ENCODE measurements at places on chromosomes 1 and 21. TPM values are rescaled to one million over a fixed set of nuclear protein-coding genes. Genes with fewer than 3 reads are reported as not detected.

DNA sequence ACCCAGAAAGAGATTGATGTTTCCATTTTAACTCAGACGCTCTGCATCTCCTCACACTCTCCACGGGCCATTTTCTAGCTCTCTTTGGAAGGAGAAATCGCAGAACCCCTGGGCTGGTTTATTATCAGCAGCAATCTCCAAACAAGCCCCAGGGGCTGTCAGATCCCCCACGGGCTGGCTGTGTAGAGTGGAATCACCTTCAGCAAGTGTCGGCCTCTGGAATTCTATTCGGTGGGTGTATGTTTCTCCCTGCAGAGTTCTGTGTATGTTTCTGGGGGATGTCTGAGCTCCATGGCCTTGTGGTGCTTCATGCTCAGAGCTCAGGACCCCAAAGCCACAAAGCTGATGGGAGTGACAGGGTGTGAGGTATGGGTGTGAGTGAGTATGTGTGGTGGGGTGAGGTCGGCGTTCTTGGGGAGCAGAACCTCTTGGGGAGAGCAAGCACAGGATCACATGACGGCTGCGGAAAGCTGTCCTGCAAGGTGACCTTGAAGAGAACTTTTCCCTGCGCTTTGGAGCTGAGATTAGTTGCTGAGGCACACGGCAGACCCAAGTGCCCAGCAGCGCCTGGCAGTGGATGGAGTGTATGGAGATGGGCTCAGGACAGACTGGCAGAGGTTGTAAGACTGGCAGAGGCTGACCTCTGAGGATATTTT lies 489 bp downstream of the ACOT11 start:
- no peak for DNase-seq

DNA sequence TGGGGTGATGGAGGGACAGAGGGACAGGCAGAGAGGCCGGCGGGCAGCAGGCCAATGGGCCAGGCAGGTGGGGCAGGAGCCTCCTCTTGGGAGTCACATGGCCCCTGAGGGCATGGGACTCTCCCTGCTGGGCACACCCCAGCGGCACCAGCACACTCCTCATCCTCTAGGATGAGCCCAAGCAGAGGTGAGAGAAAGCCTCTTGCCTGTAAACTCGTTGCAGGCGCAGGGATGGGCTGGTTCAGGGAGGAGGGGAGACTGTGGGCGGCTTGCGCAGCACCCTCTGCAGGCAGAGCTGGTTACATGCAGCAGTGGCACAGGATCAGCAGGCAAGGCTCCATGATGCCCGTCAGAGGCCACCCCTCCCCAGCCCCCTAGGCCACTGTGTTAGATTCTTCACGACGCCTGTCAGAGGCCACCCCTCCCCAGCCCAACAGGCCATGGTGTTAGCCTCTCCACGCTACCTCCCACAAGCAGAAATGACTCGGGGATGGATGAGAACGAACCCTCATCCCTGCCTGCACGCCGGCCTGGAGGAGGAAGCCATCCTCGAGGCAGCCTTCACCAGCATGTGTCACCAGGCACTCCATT lies 209.7 kb upstream of the VAMP3 start:
- DNase-seq = peak; percentile 96

- no peak for DNase-seq
Measured at GRCh38 chr21:24424776-24425175, 1182.5 kb downstream of the MRPL39 start.

- DNase-seq = no peak
Measured at GRCh38 chr1:67647036-67647798, 37.8 kb upstream of the GADD45A start.

GRCh38 chr1:177495878-177496277 lies 325.1 kb downstream of the BRINP2 start:
- DNase-seq = no peak

GRCh38 chr1:59526240-59526639 lies 229.3 kb downstream of the FGGY start:
- no peak for DNase-seq

- DNase-seq = peak; percentile 68
Measured at GRCh38 chr1:53979712-53980450, 33.7 kb downstream of the LRRC42 start.

DNA sequence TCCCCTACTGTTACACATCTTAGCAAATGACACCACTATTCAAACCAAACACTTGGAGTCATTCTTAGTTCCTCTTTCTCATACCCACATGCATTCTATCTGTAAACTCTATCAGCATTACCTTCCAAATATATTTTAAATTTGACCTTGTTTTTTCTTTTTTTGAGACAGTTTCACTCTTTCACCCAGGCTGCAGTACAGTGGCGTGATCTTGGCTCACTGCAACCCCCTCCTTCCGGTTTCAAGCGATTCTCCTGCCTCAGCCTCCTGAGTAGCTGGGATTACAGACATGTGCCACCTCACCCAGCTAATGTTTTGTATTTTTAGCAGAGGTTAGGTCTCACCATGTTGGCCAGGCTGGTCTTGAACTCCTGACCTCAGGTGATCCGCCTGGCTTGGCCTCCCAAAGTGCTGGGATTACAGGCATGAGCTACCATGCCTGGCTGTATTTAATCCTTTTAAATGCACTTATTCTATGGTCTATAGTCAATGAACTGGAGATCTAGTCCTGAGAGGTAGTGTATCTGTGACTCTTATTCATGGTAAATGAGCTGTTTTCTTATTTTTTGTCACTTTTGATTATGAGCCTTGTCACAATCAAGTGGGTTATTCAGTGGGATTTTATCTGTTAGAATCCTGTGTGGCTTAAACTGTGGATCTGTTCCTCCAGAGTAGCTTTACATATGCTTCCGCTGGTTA lies 73.1 kb downstream of the GATAD2B start:
- DNase-seq = no peak

DNA sequence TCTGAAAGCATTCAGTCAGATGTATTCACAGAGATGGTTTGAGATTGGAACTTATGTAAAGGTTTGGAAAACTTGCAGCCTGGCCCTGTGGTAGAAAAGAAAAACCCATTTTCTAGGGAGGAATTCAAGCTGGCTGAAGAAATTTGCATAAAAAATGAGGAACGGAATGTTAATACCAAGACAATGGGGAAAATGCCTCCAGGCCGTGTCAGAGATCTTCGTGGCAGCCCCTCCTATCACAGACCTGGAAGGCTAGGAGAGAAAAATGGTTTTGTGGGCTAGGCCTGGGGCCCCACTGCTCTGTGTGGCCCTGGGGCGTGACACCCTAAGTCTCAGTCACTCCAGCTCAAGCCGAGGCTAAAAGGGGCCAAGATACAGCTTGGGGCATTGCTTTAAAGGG lies 26.7 kb downstream of the NME7 start:
- DNase-seq = no peak

DNA sequence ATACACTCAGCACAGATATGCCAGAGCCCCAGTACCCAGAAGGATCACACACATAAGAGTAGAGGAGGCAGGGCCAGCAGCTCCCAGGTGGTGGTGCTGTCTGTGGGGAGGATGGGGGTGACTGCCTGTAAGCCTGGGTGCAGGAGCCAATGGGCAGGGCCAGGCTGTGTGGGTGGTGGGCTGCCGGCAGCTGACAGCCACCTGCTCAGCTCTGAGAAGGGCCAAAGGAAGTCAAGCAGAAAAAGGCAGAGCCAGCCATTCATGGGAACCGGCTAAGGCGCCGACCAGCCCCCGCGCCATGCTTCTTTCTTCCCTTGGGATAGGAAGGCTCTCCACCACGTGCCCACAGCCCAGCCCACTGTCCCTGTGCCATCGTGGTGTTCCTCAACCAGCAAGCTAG lies 14.1 kb downstream of the PIK3C2B start:
- peak; percentile 39 for DNase-seq

DNA sequence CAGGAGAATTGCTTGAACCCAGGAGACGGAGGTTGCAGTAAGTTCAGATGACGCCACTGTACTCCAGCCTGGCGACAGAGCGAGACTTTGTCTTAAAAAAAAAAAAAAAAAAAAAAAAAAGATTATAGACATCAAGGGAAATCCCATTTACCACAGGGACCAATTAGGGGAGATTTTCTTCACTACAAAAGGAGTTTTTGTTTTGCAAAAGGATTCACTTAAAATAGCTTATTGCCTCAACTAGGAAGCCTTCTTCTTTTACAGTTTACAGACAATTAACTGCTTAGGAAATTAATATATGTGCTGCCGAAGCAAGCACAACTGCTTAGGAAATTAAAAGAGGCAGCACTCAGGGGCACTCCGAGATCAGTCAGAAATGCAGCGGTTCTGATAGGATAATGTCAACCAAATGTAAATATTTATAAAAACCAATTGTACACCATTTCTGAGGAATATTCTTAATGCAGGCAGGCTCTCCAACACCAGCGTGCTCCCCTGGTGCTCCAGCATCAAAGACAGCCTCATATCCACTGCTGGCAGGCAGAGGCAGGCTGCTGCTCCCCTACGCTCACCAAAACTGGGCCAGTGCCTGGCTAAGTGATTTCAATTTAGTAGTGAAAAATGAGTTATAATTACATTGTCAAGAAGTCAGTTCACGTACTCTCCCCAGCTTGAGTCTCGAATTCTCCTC lies 107.9 kb upstream of the RAB4A start:
- DNase-seq = no peak

DNA sequence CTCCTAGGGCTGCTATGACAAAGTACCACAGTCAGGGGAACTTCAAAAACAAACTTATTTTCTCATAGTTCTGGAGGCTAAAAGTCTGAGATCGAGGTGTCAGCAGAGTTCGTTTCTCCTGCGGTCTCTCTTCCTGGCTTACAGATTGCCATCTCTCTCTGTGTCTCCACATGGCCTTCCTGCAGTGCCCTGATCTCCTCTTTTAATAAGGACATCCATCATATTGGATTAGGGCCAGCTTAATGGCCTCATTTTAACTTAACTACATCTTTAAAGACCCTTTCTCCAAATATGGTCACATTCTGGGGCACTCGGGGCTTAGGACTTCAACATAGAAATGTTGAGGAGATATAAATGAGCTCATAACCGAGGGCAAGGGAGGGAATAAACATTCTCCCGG lies 12.2 kb downstream of the C1orf74 start:
- no peak for DNase-seq

DNA sequence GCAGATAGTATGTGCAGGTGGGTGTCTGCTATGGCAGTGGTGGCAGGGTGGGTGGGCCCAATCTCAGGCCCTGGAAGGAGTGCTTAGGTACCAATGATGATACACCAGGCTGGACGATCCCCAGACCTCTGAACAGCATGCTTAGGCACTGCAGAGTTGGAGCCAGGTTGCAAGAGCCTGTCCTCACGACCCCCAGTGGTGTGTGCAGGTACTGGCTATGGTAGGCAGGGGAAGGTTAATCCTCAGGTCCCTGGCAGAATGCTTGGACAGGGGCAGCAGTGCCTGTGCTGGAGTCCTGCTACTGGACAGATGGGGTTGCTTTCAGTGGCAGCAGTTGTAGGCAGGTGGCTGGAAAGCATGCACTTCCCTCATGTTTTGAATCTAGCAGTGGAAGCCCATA lies 100.5 kb upstream of the NEK7 start:
- peak; percentile 9 for DNase-seq

The TDRD5 gene
- total RNA-seq = 0.28 TPM

The FCGR2B gene
- not detected for total RNA-seq

The ZNF362 gene
- 26.4 TPM for total RNA-seq

The GBP3 gene
- total RNA-seq = not detected

Data from H7 (cell line).